ENCODE measurements at places on chromosomes 6 and 20. TPM values are rescaled to one million over a fixed set of nuclear protein-coding genes. Genes with fewer than 3 reads are reported as not detected.

SYCP2L gene
- 2.2 TPM for total RNA-seq

MAS1 gene
- total RNA-seq: not detected

APOM gene
- total RNA-seq: 3.7 TPM

HLA-DMB gene
- 2.2 TPM for total RNA-seq

ACSS1 gene
- total RNA-seq: 15.7 TPM

SOX4 gene
- 9.8 TPM for total RNA-seq

SNPH gene
- total RNA-seq: 4.2 TPM

TRAPPC3L gene
- total RNA-seq: not detected

C20orf144 gene
- not detected for total RNA-seq

PAK5 gene
- not detected for total RNA-seq

NT5E gene
- 33.2 TPM for total RNA-seq

PM20D2 gene
- 13.9 TPM for total RNA-seq

PHACTR3 gene
- 0.23 TPM for total RNA-seq

ADAM33 gene
- total RNA-seq: 0.05 TPM
